Stimulated activated CD4-positive, alpha-beta T cell treated with anti-CD3 and anti-CD28 coated beads, Interleukin-12 subunit alpha, Interleukin-12 subunit beta, amount 100 ng/mL, for 24 hours (primary cell): ENCODE measurements at places on chromosomes 11 and 22.

GRCh38 chr11:78657968-78658839, 83.5 kb upstream of the NARS2 start:
- DNase-seq = no peak

- DNase-seq = no peak
Observed at GRCh38 chr22:46007003-46007847, 30.3 kb upstream of the WNT7B start.

DNA sequence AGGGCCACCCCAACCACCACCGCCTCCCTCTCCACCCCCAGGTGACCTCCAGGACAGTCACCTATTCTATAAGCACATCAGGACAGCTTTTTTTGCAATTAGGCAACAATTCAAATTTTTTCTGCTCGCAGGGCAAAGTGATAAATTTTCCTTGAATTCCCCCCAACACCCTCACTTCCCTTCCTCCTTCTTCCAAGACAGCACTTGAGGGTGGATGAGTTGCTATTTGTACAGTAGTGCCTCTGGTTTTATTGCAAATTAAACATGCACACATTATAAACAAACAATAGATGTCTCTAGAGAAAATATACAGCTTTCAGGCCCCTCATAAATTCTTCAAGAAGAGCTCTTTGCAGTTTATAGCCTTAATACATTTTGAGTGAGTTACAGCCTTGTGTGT, 80.9 kb upstream of the USP47 start:
- no peak for DNase-seq

DNA sequence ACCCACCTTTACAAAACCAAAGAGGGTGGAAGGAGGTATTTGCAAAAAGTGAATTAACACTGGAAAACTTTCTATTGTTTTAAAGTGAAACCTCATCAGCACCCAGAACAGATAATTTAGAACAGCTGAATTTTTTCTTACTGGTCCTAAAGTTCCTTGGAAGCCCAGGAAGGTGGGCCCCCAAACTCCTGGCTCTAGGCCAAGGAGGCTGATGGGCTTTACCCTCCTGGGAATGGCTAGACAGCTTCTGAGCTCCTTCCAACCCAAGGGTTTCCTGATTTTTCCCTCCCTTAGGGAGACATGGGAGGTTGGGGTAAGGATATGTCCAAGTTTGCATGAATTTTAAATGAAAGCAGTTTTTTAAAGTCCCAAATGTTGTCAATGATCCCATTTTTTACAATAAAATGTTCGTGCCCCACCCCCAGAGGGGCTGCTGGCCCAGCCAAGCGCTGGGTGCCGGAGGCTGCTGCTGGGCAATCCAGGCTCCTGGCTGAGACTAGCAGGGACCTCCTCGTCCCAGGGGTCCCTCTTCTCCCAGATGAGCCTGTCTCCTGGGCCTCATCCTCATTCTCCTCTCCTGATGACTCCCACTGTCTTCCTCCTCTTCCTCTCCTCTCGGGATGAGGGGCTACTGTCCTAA, 28.4 kb downstream of the RELT start:
- DNase-seq = no peak

GRCh38 chr11:23995891-23996290, 501.0 kb upstream of the LUZP2 start:
- no peak for DNase-seq

DNA sequence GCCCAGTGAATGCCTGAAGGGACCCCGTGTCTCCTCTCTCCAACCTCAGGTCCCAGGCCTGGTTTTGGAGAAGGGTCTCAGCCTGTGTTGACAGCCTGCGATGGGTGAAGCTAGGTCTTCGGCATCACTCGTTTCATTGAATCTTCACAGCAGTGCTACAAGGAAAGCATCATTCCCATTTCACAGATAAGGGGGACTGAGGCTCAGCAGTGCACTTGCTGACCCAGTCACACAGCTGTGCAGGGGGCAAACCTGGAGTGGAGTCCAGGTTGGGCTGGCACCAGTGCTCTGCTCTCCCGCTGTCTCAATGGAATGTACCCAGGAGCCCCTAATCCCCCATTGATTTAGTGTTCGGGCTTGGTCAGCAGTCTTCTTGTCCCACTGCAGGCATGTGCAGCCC, 10.9 kb upstream of the YWHAH start:
- DNase-seq = no peak

GRCh38 chr11:95507794-95508193, 276.8 kb upstream of the SESN3 start:
- DNase-seq = no peak

- no peak for DNase-seq
Observed at GRCh38 chr11:106381895-106382294, 304.4 kb downstream of the AASDHPPT start.

GRCh38 chr22:23591201-23591791, 11.2 kb upstream of the IGLL1 start:
- DNase-seq = peak; percentile 45

- DNase-seq = no peak
Observed at GRCh38 chr11:19379465-19379864, 138.7 kb upstream of the E2F8 start.

GRCh38 chr11:71086687-71087258, 165.6 kb downstream of the SHANK2 start:
- no peak for DNase-seq

GRCh38 chr11:120432056-120433018, 79.2 kb upstream of the GRIK4 start:
- peak; percentile 2 for DNase-seq

DNA sequence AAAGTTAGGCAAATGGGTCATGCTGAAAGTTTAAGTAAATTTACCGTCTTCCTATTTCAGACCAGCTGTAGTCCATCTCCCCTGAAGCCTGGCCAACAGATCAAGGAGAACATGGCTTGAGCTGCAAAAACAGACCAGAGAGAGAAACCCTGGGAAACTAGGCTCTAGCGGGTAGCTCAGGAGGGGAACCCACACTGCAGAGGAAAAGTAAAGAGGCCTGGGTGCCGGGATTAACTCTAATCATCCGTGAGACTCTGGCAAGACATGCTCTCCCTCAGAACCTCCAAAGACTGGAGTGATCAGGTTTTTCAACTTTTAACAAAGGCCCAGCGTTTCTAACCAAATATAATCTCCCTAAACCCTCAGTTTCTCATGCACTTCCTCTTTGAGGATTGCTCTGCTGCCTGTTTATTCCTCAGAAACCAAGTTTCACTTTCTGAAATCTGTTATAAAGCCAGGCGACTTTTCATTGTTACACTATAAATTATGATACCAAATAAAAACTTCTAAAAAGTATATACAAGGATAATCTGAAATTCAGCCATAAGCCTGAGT, 67.5 kb downstream of the GAB2 start:
- no peak for DNase-seq

- no peak for DNase-seq
Observed at GRCh38 chr11:19595840-19596751, 116.5 kb upstream of the NAV2 start.

DNA sequence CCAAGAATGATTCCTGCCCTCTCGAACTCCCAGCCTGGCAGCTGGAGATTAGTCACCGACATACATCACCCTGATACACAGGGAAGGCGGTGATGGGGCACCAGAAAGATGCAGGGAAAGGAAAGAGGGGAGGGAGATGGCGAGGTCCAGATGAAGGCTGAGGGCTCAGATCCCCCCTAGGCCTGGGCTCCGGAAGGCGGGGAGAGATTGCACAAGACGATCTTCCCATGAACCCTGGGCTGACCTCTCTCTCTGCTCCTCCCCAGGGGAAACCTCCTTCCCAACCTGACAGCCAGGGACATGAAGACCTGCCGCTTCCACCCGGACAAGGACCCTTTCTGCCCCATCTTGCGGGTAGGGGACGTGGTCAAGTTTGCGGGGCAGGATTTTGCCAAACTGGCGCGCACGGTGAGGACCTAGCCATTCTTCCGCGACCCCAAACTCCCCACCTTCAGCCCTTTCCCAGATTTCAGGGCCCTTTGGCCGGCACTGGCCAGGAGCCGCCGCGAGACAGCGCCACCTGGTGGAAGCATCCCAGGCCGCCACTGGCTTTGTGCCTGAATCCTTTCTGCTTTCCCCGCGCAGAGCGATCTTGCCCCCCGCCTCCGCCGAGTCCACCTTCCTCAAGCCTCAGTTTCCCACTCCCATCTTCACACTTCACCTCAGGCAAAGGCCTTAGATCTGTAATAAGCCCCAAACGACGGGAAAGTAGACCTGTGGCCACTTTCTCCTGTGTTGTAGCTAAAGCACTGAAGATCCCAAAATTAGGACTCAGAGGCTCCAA, 11.5 kb downstream of the P2RX3 start:
- peak; percentile 57 for DNase-seq

DNA sequence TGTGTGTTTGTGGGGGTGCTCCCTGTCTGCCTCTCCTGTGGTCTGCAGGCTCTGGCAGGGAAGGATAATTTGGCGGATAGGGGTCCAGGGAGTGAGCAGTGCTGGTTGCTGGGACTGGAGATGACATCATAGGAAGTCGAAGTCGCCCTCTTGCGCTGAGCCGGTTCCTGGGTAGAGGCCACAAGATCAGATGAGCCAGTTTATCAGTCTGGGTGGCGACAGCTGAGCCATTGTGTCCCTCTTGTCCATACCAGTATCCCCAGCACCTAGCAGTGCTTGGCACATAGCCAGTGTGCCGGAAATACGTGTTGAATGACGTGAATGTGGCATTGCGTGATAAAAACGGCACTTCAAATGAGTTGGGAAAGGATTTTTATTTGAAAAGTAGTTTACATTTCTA, 9.8 kb downstream of the APOL5 start:
- no peak for DNase-seq
